ENCODE measurements at places on chromosomes 11 and 22.

DNA sequence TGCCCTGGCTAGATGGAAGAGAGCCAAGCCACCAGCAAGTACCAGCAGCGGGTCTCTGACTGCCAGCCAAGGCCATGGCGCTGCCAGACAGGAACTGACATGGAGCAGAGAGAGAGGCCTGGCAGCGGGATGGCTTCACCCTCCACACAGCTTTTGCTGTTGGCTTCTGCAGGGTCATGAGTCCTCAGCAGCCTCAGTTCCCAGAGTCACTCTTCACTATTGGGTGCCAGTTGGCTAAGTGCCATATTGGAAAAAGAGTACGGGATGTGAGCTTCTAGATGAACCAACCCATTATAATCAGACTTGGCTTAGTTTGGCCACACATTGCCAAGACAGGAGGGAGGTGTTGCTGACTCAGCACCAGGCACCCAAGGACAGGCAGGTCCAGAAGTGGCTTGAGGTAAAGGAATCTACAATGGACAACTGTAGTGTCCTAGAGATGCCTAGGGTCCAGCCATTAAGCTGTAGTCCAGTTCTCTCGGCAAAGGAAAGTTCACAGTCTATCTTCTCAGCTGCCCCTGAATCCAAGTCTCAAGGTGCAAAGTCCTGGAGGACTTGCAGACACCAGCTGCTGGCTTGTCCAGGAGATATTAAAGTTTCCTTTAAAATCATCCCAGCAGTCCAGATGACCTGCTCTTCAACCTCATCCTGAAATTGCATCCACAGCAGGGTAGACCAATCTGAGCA, 40.7 kb upstream of the POU2AF1 start:
- DNase-seq: no peak

GRCh38 chr11:97657852-97658251, 1268.0 kb downstream of the JRKL start:
- DNase-seq: no peak

- no peak for DNase-seq
Measured at GRCh38 chr11:78555592-78555991, 19.1 kb downstream of the NARS2 start.

- no peak for DNase-seq
Measured at GRCh38 chr11:96474263-96474662, 84.5 kb downstream of the JRKL start.

DNA sequence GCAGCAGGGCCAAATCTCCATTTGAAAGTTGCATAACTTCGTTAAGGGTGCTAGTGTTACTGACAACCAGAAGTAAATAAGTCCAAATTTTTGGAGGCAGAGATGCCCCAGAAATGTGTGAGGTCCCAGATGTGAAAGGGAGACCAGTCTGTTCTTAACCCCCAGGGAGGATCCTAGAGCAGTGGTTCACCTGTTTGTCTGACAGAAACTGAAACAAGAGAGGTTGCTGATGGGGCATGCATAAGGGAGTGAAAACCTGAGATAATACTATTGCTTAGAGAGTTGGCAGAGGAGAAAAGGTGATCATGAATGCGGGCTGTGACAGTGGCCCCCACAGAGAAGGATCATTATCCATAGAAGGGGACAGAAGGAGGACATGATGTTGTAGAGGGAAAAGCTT, 3.8 kb downstream of the CBLIF start:
- DNase-seq: no peak

GRCh38 chr11:111645657-111646316, 43.5 kb downstream of the SIK2 start:
- DNase-seq: no peak

DNA sequence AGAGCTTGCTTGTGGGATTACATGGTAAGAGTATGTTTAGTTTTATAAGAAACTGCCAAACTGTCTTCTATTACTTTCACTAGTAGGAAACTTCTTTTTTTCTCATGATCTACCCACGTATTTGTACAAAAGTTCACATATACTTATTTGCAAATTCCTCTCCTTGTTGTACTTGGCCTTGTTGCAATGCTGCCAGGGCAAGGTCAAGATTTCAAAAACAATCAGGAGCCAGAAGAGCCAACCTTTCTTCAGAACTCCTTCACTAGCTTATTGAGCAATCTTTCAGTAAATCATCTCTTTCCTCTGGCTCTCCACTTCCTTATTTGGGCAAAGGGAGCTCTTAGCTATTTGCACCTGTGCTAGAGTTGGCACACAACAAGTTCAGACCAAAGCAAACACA, 9.7 kb downstream of the SRSF8 start:
- DNase-seq: peak; percentile 98

- no peak for DNase-seq
Measured at GRCh38 chr11:32139896-32140520, 49.1 kb downstream of the RCN1 start.

GRCh38 chr11:111460856-111461255, 51.3 kb downstream of the BTG4 start:
- no peak for DNase-seq

DNA sequence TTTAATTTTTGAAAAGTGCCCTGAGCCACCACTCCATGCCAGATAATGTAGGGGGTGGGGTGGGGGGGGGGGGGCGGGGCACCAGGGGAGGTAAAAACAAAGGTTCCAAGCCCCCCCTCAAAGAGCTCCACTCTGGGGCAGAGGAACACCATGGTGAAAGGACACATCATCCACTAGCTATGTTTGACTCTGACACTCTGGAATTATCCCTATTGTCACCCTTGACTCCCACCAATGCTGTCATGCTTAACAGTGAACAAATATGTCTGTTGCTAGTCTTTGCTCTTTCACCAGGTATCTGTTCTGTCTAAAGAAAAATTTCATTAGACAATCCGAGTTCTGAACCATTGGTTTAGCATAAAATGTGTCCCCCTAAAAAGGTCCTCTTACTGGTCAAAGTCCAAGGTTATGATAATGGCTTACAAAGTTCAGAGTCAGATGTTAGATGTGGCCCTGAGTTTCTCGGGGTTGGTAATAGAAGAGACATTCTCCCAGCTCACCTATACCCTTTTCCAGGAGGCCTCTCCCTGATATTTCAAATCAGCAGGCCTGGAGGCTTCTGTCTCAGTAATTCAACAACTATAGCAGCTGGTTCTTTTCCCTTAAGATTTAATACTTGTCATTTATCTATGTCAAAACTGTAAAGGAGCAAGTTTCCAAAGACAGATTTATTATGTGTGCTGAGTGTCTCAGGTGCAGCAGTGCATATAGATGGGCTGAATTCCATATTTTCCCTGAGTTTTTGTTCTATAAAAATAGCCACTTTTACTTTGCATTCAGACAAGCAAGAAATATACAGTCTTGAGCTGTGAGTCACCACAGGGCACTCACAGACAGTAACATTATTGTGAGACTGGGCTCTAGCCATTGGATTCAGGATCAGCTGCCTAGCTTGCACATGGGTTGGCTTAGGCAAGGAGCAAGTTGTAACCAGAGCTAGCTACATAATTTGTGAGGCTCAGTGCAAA, 174.1 kb downstream of the CSNK2A3 start:
- peak; percentile 22 for DNase-seq

GRCh38 chr11:10322401-10322800, 17.5 kb downstream of the ADM start:
- DNase-seq: no peak

GRCh38 chr22:27358096-27358870, 443.3 kb downstream of the MN1 start:
- no peak for DNase-seq

GRCh38 chr11:83046621-83047172, 25.0 kb downstream of the RAB30 start:
- no peak for DNase-seq

DNA sequence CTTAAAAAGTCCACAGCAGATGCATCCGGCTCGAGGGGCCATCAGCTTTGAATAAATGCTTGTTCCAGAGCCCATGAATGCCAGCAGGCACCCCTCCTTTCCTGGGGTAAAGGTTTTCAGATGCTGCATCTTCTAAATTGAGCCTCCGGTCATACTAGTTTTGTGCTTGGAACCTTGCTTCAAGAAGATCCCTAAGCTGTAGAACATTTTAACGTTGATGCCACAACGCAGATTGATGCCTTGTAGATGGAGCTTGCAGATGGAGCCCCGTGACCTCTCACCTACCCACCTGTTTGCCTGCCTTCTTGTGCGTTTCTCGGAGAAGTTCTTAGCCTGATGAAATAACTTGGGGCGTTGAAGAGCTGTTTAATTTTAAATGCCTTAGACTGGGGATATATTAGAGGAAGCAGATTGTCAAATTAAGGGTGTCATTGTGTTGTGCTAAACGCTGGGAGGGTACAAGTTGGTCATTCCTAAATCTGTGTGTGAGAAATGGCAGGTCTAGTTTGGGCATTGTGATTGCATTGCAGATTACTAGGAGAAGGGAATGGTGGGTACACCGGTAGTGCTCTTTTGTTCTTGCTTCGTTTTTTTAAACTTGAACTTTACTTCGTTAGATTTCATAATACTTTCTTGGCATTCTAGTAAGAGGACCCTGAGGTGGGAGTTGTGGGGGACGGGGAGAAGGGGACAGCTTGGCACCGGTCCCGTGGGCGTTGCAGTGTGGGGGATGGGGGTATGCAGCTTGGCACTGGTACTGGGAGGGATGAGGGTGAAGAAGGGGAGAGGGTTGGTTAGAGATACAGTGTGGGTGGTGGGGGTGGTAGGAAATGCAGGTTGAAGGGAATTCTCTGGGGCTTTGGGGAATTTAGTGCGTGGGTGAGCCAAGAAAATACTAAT, 1.9 kb downstream of the NEAT1 start:
- DNase-seq: no peak

DNA sequence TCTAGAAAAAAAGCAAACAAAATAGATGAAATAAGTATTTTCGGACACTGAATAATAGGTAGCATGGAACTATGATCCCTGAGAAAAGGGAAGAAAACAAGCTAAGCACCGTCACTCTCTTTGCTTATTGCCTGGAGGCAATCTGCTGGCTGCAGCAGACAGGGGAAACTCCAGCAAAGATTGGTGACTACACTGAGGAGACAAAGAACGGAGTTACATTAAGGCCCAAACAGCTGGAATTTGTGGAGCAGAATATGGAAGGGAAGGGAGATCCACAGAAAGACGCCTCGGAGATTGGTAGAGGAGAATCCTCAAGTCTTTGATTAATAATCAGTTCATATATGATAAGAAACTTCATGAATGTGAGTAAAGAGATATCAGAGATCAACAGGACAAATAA, 150.2 kb downstream of the TYR start:
- no peak for DNase-seq

DNA sequence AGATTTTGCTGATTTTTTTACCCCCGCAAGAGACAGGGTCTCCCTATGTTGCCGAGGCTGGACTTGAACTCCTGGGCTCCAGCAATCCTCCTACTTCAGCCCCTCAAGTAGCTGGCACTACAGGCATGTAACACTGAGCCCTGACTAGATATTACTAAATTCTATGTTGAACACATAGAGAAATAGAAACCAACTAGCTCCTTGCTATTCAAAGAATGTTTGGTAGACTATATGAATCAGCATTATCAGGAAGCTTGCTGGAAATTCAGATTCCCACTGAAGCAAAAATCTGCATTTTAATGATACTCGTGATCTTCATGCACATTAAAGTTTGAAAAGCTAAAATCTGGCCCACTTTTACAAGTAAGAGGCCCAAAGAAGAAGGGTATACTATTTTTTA, 11.9 kb downstream of the TMEM41B start:
- DNase-seq: no peak

DNA sequence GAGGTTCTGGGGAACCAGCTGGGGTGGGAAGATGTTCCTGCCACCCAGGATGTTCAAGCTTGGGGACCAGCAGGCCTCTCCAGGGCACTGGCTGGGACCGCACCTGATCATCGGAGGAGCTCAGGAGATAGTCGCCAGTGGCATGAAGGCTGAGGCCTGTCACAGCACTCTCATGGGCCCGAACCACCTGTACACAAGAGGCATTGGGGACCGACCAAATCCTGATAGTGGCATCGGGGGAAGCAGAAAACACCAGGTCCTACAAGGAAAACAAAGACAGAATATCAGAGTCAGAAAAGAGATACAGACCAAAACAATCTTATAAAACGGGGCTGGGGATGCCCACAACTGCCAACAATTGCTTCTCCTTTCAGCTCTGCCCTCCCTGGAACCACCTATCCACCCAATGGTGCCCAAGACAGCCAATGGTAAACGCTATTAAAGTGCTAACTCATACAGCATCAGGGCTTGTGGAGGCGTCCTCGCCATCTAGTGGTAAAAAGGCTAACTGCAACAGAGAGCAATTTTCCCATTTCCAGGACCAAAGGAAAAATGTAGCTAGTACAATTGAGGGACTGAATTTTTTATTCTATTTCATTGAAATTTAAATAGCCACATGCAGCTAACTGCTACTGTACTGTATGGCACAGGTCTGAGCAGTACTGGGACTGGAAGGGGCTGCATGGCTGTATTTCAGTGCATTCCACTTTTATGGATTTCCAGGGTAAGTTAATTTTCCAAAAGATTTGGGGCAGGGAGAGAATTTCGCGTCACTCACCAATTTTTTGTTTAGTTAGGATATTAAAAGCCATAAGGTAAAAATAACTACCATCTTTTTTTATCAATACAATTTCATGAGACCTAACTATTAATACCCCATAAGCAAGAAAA, 7.1 kb downstream of the PRPF19 start:
- no peak for DNase-seq

Data from epithelial cell of proximal tubule (primary cell).